Prostate gland (tissue), 2 donors: ENCODE measurements at places on chromosomes 7 and 10. TPM values are rescaled to one million over a fixed set of nuclear protein-coding genes. Genes with fewer than 3 reads are reported as not detected.

DNA sequence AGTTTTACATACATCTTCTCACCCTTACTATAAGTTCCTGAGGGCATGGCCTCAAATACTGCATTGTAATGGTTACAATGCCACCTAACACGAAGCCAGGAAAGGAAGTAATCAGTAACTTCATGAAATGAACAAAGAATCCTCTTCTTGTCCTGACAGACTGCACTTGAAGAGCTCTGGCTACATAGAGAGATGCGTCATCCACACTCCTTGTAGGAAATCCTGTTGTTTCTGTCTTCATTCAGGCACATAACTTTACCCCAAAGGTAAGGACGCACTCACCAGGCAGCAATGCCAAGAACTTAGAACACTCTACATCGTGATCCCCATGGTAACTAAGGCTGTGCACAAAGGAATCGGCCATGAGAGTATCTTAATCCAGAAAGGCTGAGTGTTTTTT is 80.3 kb upstream of the ARID5B start:
- no peak for DNase-seq

DNA sequence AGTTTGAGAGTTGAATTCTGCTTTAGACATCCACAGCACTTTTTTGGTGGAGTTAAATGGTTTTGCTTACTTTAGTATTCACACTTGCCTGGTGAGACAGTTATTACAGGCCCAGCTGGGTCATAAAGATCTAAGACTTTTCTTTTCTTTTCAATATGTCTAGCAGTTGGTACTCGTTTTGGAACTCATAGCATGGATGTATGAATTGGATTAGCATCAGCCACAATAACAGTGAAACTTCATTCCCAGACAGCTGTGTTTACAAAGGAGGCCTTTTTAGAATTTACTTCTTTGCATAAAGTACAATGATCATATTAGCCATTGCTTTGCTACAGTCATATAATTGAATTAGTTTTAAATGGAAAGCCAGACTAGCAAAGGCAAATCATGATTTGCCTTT is 168.4 kb upstream of the DKK1 start:
- no peak for DNase-seq

GRCh38 chr10:73043766-73044377 is 52.8 kb downstream of the P4HA1 start:
- DNase-seq, result no peak

DNA sequence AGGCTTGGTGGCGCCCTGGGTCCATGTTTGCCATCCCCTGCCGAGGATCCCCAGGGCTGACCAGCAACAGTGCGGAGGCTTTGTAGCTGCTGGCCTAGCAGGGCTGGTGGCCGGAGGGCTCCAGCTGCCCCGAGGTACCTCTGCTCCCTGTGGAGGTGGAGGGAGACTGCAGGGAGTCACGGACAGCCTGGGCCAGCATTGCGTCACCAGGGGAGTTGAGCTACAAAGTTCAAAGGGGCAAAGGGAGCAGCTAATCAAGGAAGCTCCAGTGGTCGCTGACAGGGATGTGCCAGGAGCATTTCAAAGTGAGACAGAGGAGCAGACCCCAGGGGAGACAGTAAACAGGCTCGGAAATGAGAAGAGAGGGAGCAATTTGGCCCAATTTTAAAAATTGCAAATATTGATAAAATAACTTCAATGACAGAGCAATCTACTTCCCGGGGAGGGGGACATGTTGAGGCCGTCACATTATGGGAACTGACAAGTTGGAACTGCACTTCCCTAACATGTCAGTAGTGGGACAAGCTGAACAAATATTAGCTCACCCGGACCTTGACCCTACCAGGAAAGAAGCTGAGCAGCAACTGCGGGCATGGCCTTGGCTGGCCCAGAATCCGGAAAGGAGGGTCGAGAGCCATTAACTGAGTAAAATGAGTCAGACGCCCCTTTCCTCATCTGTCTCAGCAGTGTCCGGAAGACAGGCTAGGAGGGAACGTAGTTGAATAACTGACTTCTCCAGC is 39.4 kb downstream of the BTBD16 start:
- DNase-seq, result no peak

DNA sequence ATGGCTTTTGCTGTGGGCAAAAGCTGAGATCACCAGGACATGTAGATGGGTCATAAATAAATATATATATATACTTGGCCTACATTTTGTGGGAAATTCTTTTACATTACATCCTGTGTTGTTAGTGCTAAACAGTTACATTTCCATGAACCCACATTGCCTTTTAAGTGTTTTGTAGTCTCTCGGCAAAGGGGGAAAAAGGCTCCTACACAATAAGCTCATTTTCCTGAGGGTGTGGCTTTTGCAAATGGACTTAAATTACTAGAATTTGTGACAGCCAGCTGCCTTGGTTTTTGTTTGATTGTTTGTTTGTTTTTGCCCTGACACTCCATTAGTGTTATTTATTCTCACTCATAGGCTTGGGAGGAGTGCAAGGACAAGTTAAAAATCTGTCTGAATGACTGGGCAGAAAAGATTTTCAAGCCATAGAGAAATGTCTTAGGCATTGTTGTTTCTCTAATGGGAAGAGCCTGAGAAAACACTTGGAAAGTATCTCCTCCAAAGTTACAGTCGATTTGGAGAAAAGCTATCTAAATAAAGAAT is 128.8 kb downstream of the DGKB start:
- DNase-seq, result no peak

DNA sequence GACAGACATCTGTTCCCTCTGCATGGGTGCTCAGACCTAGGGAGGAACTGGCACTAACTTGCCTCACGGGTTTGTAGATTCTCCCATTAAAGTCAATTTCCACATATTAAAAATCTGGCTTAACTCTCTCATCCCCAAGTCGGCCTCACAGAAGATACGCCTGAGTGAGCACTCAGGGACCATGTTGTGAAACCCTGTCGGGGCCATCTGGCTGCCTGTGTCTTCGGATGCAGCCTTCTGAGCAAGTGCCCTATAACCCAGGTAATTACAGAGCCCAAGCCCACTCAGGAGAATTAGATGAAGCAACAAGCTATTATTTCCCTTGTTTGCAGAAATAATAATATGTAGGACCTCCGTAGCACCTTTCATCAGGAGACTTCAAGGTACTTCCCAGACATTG is 219.3 kb upstream of the GLI3 start:
- no peak for DNase-seq

Gene BHLHA15
- total RNA-seq, result 24.6 TPM

Gene AGR2
- total RNA-seq, result 290 TPM

DNA sequence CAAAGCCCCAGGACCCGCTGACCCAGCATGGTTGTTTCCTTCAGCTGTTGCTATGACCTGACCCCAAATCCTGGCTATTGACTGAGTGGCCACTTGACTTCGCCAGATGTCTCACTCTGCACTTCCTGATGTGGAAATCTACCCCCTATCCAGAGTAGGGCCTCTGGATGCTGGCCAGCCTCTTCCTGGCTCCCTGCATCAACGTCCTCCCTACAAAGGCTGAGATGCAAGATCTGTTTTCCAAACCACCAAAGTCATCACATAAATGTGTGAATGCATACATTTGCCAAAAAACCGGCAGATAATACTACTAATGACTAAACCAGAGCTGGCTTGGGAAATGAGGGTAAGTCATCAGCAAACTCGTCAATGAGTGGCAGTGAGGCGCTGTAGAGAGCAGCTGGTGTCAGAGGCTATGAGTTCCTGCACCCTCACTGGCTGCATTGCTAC is 70.4 kb downstream of the PYROXD2 start:
- DNase-seq, result no peak

Gene PARD3
- total RNA-seq, result 61.9 TPM

DNA sequence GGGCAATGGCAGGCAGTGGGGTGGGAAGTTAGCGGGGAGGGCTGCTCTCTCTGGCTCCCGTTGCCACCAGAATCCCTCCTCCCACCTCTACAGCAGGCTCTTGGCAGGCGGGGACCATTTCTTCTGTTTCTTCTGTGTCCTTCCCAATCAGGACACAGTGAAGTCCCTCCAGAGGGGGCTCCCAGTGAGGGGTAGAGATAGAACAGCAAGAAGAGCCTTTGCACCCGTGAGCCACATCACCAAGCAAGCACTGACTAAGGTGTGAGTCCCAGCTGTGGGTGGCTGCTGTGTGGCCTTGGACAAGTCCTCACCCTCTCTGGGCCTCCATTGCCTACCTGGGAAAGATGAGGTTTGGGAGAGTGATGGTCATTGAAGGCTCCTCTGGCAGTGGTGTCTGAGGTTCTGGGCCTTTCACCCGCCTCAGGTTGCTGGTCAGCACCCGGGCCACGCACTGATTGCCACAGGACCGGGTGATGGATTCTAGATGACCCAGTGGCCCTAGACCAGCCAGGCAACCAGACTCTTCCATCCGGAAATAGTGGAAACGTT is 26.0 kb upstream of the PCBD1 start:
- DNase-seq, result no peak

DNA sequence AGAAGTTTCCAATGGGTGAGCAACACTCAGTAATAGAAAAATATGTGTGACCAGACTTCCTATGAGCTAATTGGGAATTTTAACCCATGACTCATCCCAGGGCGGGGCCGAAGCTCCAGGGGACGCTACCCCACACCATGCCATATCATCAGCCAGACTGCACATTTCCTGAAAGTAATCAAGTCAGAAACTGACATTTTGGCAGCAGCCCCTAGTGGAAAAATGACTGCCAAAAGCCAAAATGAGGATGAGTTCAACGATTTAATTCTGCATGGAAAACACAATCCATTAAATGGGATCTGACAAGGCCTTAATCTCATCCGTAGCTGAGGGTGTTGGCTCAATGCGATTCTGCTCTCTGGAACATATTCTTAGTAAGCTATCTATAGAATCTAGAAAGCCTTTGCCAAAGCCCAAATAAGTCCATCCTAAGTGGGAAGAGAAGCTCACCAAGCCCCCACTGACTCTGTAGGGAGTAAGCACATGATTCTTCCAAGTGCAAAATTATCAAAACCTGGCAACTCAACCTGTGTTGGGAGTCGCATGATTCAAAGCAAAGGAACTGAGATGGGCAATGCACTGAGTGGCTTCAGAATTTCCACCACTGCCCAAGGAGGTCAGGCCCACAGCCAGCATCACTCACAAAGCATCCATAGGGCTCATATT is 93.1 kb upstream of the PDE1C start:
- no peak for DNase-seq

- DNase-seq, result no peak
Measured at GRCh38 chr7:101678658-101679057, 49.6 kb upstream of the MYL10 start.

Gene ZNF804B
- not detected for total RNA-seq

Gene SFTPA2
- total RNA-seq, result 5.3 TPM

GRCh38 chr7:8625612-8626011 is 192.2 kb downstream of the NXPH1 start:
- no peak for DNase-seq

- DNase-seq, result no peak
Measured at GRCh38 chr7:147472556-147472955, 1118.0 kb upstream of the C7orf33 start.

Gene ELAPOR2
- 19.9 TPM for total RNA-seq

GRCh38 chr10:7915923-7916536 is 97.7 kb downstream of the TAF3 start:
- DNase-seq, result peak; percentile 20

DNA sequence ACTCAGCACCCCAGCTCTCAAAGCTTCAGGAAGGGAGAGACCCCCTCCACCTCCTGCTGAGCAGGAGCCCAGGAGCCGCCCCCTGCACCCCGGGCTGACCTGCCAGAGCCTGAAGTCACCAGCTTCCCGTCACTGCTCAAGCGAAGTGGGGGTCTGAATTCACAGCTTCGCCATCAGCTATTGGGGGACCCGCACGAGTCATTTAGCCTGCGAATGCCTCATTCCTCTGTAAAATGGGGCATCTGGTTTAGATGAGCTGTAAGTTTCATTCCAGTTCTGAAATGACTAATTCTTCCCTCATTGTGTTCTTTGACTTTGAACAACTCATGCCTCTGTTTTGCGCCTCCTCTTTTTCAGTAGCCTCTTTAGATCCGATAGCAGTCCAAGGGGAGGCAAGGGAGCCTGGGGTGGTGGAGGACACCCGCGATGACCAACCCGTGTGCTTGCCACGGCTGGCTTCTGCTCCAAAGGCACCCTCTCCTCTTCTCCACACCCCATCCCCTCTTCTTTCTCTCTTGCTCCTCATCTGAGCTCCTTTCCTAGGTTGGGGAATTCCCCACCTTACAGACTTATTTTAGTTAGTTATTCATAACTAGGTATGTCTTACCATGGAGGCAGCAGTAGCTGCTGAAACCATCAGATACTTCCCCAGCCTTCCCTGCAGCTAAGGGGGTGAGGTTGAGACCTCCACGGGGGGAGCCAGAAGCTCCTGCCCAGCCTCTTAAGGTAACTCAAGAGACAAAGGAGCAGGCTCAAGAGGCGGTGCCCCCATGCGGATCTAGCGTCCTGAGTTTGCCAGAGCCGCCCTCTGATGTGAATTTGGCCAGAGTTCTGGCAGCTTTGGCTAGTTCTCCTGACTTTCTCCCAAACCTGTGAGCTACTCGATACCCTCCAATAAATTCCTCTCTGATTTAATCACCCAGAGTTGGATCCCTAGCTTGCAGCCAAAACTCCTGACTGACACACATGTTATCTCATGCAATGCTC is 47.7 kb downstream of the RBM17 start:
- no peak for DNase-seq

- no peak for DNase-seq
Measured at GRCh38 chr7:6026820-6027311, 4.3 kb upstream of the ANKRD61 start.

Gene GATA3
- total RNA-seq, result 10.4 TPM

Gene MMD2
- total RNA-seq, result not detected

DNA sequence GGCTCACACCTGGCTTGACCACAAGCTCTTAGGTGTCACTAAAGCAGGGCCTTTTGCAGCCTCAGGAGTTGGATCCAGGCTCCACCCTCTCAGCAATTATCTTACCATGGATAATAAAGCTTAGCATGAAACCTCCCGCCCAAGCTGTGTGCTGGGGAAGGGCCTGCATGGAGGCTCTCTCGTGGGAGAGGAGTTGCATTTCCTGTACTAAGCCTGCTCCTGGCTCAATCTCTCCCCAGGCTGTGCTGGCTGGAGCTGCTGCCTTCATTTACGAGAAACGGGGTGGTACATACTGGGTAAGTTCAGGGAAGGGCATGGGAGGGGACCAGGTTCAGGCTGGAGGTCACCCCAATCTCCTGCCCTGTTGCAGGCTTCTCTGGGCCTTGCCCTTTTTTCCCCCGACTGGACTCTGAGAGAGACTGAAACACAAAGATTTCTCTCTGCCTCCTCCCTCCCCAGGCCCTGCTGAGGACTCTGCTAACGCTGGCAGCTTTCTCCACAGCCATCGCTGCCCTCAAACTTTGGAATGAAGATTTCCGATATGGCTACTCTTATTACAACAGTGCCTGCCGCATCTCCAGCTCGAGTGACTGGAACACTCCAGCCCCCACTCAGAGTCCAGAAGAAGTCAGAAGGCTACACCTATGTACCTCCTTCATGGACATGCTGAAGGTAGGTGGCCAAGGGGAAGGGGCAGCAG is 2.7 kb downstream of the TMEM176A start:
- no peak for DNase-seq

Gene AKR1C8
- total RNA-seq, result not detected

Gene CLCN1
- total RNA-seq, result not detected

Gene SLC13A1
- total RNA-seq, result not detected
